ENCODE measurements at places on chromosomes 13 and 19.

GRCh38 chr13:33931397-33932311 lies 113.7 kb downstream of the RFC3 start:
- no peak for DNase-seq

- no peak for DNase-seq
These were observed 532.9 kb downstream of the SLITRK6 start for GRCh38 chr13:85266331-85266730.

- DNase-seq, result no peak
These were observed 170.0 kb upstream of the RNF113B start for GRCh38 chr13:98346904-98347636.

DNA sequence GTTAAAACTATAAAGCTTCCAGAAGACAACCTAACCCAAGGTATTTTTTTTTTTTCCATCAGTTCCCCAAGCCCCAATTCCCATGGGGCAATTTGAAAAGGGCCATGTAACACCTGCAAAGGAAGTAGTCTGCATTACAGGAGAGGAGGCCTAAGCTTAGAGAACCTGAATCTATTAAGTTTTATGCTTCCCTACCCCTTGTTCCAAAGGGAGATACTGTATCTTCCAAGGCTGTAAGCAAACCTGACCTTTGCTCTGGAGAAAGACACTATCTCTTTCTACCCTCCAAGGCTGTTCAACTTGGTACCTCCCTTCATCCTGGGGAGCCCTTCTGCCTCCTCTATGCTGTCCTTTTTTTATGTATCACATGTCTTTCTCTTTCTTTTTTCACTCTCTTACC lies 15.0 kb downstream of the KATNAL1 start:
- no peak for DNase-seq

DNA sequence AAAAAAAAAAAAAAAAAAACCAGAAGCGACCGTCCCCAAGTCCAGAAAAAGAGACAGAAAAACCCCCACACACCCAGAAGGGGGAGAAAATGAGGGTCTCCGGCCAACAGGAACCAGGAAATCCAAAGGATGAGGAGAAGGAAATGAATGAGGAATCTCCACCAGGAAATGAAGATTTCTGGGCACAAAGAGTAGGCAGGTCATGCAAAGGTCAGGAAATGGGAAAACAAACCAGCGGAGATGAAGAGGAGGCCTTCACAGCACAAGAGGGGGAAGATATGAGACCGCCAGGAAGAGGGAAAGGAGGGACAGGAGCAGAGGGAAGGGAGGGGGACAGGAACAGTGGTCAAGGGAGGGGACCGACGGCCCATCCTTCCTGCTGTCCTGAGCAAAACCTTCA lies 5.8 kb downstream of the TEAD2 start:
- no peak for DNase-seq

DNA sequence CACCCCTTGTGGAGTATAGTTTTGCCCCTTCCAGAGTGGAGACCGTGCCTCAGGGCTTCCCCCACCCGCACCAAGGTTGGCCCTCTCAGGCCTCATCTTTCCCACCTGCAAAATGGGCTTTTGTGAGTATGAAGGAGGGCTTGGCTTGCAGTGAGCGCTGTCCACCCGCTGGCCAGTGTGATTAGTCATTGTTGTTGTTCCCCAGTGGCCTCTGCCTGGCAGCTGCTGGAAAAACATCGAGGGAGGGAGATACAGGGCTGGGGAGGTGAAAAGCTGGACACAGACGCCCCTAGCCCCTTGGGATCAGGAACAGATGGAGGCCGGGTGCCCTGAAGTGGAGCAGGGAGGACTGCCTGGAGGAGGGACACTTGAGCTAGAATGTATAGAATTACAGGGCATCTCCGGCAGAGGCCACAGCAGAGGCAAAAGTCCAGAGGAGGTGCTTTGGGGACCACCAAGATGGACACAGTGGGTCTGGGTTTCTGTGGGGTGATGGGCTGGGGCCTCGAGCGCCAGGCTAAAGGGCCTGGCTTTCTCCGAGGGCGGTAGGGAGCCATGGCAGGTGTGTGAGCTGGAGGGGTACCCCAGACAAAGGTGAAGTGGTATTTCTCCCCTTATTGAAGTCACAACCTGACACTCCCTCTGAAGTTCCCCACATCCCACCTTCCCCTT lies 3.9 kb upstream of the IL12RB1 start:
- no peak for DNase-seq

GRCh38 chr19:11365557-11366117 lies 8.8 kb upstream of the SWSAP1 start:
- no peak for DNase-seq

GRCh38 chr13:60617991-60618733 lies 221.1 kb downstream of the TDRD3 start:
- DNase-seq, result peak; percentile 4

DNA sequence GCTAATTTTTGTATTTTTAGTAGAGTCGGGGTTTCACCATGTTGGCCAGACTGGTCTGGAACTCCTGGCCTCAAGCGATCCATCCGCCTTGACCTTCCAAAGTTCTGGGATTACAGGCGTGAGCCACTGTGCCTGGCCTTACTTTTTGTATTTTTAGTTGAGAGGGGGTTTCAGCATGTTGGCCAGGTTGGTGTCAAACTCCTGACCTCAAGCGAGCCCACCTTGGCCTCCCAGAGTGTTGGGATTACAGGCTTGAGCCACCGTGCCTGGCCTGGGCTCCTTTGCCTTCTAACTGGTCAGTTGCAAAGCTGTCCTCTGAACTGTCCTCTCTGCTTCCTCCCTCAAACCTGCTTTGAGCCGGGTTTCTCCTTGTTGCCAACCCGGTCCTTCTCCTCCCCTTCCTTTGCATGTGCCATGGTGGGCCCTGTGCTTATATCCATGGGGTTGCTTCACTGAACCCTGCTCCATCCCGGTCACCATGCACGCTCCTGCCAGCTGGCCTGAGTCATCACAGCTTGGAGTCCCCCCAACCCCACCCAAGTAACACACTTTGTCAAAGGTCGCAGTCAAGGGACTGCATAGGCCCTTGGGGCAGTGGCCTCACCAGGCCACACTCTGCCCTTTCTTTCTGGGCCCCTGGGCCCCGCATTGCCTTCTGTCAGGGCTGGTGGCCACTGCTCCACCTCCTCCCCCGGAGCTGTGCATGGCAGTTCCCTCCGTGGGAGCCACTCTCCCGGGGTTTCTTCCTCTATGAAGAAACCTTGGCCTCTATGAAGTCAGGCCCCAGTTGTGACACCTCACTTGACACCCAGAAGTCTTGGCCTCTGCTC lies 21.2 kb downstream of the WTIP start:
- no peak for DNase-seq

DNA sequence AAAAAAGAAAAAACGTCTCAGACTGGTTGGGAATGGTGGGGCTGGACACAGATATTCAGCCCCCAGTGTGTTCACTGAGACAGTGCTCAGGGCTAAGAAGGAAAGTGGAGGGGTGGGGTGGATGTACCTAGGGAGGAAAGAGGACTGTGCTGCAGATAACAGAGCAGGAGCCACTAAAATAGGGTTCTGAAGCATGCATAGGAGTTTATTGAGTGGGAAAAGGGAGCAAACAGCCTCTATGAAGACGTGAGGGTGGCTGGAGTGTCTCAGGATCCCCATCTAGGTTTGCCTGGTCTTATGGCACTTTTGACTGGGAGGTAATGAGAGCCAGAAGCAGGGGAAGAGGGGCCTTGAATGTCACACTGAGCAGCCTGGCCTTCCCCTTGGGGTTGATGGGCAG lies 3.4 kb downstream of the MEGF8 start:
- DNase-seq, result no peak

GRCh38 chr19:3788996-3789778 lies 3.0 kb upstream of the MATK start:
- DNase-seq, result no peak

DNA sequence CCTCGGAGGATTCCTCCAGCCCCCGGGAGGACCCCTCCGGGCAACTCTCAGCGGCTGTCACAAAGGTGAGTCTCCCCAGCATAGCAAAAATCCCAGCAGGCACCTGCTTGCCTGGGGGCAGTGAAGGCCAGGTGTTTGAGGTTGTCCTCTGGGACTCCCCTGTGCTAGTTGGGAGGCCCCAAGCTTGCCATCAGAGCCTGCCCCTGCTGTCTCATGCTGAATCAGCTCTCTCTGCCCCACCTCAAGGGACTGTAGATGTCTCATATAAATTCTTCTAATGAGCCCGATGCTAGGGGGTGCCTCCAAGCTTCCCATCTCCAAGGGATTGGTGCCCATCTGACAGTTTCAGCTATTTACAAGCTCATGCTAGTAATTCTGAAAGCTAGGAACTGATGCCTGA lies 53.6 kb downstream of the NWD1 start:
- no peak for DNase-seq

DNA sequence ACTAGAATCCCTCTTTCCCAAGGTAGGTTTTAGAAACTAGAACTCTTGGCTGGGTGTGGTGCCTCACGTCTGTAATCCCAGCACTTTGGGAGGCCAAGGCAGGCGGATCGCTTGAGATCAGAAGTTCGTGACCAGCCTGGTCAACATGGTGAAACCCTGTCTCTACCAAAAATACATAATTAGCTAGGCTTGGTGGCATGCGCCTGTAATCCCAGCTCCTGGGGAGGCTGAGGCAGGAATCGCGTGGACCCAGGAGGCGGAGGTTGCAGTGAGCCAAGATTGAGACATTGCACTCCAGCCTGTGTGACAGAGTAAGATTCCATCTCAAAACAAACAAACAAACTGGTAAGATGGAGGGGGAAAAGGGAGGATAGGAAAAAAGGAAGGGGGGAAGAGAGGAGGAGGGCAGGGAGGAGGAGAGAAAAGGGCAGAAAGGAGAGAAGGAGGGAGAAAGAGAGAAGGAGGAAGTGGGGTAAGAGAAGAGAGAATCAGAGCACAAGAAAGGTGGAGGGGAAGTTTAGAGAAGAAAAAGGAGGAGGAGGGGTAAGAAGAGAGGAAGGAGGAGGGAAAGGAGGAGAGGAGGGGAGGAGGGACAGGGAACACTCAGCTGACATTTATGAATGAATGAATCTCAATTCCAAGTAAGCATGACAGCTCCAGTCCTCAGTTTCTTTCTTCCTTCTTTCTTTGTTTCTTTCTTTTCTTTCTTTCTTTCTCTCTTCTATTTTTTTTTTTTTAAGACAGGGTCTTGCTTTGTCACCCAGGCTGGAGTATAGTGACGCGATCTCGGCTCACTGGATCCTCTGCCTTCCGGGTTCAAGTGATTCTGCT lies 2.6 kb upstream of the SLC27A1 start:
- no peak for DNase-seq

- no peak for DNase-seq
These were observed 19.4 kb downstream of the MYH14 start for GRCh38 chr19:50222691-50223438.

DNA sequence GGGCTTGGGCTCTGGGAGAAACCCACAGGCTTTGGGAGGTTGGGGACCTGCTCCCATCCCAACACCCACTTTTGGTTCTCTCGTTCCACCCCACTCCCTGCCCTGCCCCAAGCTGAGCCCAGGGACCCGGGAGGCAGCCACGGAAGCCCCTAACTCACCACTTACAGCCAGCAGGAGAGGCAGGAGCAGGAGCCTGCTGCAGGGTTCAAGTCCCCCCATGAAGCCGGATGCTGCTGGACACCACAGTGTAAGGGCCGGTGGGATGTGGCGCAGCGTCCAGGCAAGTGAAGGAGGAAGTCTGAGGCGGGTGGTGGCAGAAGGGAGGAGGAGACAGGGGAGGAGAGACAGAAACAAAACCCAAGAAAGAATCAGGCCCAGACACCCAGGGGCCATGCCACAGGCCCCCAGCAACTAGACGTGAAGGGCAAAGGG lies at the start of gene TYROBP:
Gene TYROBP, minus strand, starts transcription at position 286 of the 432 bp plus-strand sequence. Its CDS starts 67 bp downstream, at position 219.
- DNase-seq, result no peak

DNA sequence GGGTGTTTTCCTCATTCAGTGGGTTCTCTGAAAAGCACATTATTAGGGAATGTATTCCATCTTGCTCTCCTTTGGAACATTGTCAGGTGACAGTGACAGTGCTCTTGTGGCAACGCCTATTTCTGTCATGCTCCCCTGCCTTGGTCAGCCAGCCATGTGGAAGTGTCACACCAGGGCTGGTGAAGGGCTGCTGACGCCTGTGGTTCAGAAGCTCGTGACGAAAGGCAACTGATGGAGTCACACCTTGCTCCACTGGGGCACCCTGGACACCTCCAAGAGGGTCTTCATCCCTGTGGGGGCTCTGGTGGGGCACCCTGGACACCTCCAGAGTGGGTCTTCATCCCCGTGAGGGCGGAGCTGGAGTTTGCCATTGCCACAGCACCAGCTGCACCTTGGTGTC lies 68.9 kb upstream of the GPR183 start:
- DNase-seq, result no peak

DNA sequence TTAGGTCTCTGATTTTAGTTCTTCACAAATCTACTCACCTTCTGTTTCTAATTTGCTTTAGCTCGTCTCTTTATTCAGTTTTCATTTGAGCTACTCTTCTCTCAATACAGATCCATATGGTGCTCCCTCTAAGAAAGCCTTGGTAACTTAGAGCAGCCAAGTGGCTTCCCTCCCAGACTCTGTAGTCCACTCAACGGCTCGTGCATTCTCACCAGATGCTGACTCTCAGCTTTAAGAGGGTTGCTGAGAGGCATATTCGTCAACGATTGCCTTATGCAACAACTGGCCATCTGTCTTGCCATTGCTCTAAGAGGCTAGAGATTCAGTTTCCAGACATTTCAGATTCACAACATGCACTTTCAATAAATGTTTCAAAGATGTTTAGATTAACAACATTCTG lies 785.8 kb upstream of the SLC10A2 start:
- DNase-seq, result no peak

Data from AG09319 (cell line).